ENCODE measurements at places on chromosomes 16 and 17. TPM values are rescaled to one million over a fixed set of nuclear protein-coding genes. Genes with fewer than 3 reads are reported as not detected.

The C17orf50 gene
- not detected for total RNA-seq

The METTL23 gene
- total RNA-seq: 27.9 TPM

The SLC2A4 gene
- 3.9 TPM for total RNA-seq

The CD300H gene
- total RNA-seq: not detected

DNA sequence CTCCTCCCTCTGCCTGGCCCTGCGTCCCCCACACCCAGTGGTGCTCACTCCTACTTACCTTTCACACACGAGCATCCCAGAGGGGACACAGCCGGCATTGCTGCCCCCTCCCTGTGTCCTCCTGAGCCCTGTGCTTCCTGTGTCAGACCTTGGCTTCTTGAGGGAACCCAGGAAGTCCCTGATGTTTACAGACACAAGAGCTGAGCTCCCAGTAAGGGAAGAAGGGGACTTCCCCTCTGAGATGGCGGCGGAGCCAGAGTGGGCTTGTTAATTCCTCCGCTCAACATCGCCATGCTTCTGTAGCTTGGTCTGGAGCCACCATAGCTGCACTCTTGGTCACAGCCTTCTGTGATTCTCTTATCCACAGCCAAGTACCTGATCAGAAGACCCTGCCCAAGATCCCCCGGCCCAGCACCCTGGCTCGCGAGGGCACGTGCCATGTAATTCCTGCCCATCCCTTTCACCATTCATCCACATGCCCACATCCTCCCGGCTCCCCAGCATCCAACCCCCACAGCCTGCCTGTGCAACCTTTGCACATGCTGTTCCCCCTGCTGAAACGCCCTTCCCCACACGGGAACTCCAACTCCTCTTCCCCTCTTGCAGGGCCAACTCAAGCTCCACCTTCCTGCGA is 127.4 kb upstream of the FOXF1 start:
- DNase-seq: no peak

The SNTB2 gene
- 67.1 TPM for total RNA-seq
